ENCODE measurements at places on chromosomes 3 and 15.

GRCh38 chr3:169241630-169241990 is 421.9 kb downstream of the MECOM start:
- no peak for DNase-seq

DNA sequence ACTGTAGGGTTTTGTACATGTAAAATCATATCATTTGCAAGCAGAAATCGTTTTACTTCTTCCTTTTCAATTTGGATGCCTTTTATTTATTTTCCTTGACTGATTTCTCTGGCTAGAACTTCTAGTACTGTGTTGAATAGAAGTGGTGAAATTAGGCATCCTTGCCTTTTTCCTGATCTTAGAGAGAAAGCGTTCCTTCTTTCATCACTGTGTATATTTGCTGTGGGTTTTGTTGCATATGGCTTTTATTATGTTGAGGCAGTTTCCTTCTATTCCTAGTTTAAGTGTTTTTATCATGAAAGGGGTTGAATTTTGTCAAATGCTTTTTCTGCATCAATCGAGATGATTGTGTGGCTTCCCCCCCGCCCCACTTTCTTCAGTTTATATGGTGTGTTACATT is 140.9 kb downstream of the ATG7 start:
- no peak for DNase-seq

GRCh38 chr15:66956672-66957430 is 108.6 kb upstream of the SMAD3 start:
- no peak for DNase-seq

GRCh38 chr15:89090791-89091626 is 2.8 kb downstream of the ABHD2 start:
- DNase-seq = peak; percentile 42

GRCh38 chr3:138459619-138460535 is 25.5 kb downstream of the ESYT3 start:
- no peak for DNase-seq

- no peak for DNase-seq
Observed at GRCh38 chr3:25291481-25291905, 136.6 kb upstream of the RARB start.

DNA sequence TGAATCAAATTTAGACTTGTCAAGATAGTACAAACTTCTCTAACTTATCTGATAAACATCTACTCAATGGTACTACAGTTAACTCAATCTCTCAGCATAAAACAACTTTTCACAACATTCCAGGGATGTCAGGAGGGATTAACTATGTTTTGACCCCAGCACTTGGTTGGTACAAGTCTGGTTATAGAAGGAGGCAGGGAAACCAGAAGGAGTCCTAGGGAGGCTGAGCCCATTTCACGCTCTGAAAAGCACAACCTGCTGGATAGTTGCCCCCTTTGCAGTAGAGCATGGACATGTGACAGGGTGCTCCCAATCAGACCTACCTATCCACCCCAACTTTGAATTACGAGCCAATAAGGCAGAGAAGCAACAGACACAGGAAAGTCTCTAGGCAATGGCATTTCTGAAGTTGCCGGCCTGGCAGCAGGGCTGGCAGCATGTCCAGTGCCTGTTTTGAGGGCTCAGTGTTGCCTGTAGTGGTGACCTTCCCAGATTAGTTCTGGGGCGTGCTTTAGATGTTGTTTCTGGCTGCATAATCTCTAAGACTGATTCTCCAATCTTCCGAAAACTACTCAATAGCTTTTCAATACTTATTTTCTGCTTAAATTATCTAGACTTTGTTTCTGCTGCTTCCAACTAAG is 8.2 kb downstream of the ANKUB1 start:
- DNase-seq = no peak

DNA sequence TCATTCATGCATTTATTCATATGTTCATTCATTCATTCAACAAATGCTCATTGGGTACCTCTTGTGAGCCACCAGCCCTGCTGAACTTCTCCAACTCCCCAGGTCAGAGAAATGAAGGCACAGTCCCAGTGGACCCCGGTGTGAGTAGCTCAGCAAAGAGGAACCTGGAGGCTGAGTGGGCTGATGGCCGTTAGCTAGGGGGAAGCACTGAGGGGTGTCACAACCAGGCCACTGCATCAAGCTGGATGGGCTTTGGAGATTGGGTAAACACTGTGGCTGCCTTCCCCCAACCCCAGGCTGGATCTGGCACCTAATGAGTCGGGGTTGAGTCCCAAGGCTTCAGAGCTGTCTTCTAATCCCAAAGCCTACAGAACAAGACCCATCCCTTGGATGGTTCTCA is 12.1 kb upstream of the ALAS1 start:
- DNase-seq = no peak

GRCh38 chr3:55823001-55823400 is 335.9 kb upstream of the WNT5A start:
- no peak for DNase-seq

GRCh38 chr3:127951276-127951675 is 36.2 kb downstream of the KBTBD12 start:
- DNase-seq = no peak

GRCh38 chr3:55584716-55585368 is 97.7 kb upstream of the WNT5A start:
- DNase-seq = peak; percentile 41

GRCh38 chr3:134544316-134544715 is 58.5 kb downstream of the CEP63 start:
- no peak for DNase-seq

DNA sequence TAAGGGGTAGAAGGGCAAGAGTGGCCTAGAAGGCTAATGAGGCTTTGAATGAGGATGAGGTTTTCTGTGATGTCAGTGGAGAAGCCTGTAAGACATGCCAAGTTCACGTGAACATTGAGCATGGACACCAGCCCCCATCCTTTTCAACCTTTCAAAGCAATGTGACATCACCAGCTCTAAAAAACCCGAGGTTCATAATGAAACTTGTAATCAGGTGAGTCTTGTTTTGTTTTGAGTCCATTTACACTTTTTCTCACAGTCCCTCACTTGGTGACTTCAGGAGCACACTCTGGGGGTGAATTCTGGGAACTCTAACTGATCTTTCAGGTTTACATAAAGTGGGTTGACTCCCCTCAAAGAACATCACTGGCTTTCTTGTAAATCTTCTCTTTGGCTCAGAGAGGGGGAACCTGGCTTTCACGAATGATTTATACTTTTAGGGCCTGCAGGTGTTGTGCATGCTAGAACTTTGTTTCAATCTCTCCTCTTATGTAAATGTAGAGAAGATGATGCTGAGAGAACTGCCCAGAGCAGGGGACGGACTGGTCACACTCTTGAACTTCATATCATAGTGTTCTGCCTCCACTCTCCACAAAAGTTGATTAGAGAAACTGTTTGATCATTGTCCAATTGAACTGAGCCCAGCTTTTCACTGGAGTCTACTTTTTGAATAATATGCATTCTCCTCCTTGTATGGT is 224.7 kb upstream of the SATB1 start:
- no peak for DNase-seq

- DNase-seq = no peak
Observed at GRCh38 chr3:188358787-188359493, 205.0 kb downstream of the LPP start.

GRCh38 chr3:121642601-121643314 is 17.9 kb downstream of the HCLS1 start:
- no peak for DNase-seq

DNA sequence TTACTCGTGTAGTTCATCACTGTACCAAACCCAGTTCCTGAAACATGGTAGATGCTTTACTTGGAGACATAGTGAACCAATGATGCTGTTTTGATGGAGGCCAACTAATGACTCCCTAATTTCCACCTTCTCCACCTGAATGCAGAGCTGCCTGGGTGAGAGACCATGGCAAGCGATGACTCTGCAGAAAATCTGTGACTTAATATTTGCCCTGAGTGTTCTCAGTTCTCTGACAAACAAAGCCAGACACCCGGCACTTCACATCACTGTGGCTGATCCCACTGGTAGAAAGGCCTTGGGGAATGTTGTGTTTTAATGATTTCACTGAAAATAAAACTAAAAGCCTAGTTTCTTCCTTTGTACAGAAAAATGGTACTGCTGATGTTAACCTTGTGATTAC is 39.5 kb upstream of the UBE3A start:
- DNase-seq = no peak

- DNase-seq = peak; percentile 62
Observed at GRCh38 chr3:11770477-11771391, 76.0 kb downstream of the TAMM41 start.

Data from SK-N-SH (cell line).